ENCODE measurements at places on chromosomes 1 and 21. TPM values are rescaled to one million over a fixed set of nuclear protein-coding genes. Genes with fewer than 3 reads are reported as not detected.

ZP4 gene
- not detected for total RNA-seq

MAGI3 gene
- total RNA-seq, result 17.5 TPM

DNA sequence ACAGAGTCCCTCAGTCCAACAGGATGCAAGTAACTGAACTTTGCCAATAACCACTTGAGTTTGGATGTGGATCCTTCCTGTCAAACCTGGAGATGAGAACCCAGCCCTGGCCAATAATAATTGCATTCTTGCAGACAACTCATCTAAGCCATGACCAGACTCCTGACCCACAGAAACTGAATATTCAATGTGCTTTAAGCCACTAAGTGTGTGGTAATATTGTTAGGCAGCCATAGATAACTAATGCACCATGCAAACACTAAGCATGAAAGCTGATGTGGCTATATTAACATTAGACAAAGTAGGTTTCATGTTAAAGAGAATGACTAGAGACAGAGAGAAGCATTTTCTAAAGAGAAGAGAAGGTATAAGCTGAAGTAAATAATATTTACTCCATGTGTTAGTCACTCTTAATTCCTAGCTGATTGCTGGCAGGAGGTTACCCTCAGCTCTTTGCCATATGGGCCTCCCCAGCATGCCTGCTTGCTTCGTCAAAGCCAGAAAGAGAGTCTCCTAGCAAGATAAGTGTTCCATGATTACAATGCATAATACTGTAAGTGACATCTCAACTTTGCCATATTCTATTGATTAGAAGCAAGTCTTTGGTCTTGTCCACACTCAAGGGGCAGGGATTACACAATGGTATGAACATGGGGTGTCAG, 276.4 kb upstream of the PLXNA2 start:
- no peak for DNase-seq

- DNase-seq, result no peak
These were observed 112.1 kb downstream of the TNFSF18 start for GRCh38 chr1:172938681-172939080.

DNA sequence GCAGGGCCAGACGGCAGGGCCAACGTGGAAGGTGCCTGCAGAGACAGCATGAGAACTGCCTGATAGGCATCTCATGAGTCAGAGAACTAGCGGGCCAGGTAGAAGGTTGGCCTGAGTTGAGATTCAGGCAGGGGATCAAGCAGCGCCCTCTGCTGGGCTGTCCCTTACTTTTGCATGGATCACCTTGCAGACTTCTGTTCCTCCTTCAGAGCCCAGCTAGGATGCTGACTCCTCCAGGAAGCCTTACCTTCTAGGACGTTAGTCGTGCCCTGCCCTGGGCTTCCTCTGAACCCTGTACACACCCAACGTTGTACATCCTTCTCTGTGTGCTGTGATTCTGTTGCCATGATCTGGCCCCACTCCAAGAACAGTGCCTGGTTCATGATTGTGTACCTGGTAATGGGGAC, 231.3 kb upstream of the VAMP3 start:
- DNase-seq, result no peak

- no peak for DNase-seq
These were observed 6.3 kb upstream of the SRRM1 start for GRCh38 chr1:24636661-24637357.
